Stimulated activated CD8-positive, alpha-beta memory T cell treated with anti-CD3 and anti-CD28 coated beads, Interleukin-4, amount 100 ng/mL, for 4 hours (primary cell): ENCODE measurements at places on chromosomes 16 and 17.
A peak's percentile ranks its signal among the peaks of the same experiment; 100 is the strongest.

DNA sequence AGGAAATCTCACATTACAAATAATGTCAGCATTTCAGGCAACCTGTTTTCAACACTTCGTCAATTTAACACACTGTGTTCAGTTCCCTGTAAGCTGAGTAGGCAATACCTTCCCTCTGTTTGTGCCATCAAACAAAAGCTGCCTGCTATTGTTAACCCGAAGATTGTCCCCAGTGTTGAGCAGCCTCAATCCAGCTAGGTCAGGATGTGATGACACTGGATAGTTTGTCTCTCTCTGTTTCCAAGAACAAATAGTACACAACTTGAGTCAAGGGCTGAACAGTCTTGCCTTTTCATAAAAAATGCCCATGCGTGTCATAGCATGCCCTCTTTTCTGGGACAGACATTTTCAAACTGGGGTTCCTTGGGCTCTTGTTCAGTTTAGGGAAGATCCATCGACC is 36.4 kb downstream of the HSD17B2 start:
- no peak for DNase-seq

DNA sequence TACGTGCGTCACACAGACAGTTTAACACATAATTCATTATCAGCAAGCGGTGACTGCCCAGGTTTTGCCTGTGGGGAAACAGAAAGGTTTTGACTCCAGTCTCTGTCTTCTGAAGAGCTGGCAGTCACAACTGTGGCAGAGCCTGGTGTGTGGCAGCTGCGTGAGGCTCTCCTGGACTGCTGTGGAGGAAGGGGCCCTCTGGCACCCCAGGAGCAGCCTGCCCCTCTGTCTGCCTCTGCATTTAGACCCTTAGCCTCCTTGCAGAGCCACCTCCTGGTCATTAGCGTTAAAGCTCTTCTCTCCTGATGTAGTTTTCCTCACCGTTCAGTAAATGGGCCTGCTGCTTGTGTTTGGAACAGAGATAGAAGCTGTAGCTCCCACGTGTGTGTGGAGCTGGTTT is 10.9 kb downstream of the RAB40C start:
- no peak for DNase-seq

DNA sequence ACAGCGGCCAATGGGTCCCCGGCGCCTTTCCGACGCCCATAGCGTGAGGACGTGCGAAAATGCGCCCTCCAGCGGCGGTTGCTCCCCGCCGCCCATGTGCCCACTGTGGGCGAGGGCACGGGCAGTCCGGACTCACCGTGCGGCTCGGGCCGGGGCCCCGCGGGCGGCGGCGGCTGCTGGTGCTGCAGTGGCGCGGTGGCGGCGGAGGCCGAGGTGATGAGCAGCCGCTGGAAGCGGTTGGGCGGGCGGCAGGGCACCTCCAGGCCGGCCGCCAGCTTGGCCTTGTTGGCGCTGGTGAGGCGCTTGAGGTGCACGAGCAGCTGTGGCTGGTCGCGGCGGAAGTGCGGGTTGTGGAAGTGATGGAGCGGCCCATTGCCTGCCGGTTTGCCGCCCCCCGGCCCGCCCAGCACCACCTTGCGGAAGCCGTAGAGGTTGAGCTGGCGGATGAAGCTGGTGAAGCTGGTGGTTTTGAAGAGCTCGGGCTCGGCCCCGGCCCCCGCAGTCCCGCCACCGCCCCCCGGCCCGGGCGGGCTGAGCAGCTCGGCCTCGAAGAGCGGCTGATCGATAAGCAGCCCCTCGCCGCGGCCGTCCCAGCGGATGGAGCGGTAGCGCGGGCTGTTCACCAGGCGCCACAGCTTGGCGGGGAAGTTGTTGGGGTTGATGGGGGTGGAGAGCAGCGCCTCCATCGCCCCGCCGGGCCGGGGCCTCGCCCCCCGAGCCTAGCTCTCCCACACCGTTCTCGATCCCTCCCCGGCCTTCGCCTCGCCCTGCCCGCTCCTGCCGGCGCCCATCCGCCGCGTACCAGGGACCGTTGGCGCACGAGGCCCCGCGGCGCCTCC is at the start of gene HSF5:
TSS of gene HSF5 (minus strand) at position 820 of the 839 bp plus-strand sequence. CDS start at position 686, 134 bp downstream.
- peak; percentile 58 for DNase-seq

GRCh38 chr16:88484505-88485365 is 31.7 kb downstream of the ZFPM1 start:
- no peak for DNase-seq

DNA sequence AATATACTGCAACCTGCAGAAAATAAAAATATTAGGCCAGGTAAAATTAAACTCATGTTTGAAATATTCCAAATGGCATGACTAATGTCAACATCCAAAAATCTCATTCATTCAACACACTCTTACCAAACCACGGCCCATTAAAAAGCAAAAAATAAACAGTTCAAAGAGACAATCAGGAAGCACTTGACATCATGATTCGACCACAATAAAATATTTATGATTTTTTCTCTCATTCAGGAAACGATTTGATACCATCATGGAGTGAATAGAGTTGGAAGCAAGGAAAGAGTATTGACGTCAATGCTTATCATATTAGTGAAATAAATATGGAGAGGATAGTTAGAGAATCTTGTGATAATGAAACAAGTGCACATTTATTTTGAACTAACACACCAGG is 354.1 kb downstream of the KCNJ2 start:
- no peak for DNase-seq

DNA sequence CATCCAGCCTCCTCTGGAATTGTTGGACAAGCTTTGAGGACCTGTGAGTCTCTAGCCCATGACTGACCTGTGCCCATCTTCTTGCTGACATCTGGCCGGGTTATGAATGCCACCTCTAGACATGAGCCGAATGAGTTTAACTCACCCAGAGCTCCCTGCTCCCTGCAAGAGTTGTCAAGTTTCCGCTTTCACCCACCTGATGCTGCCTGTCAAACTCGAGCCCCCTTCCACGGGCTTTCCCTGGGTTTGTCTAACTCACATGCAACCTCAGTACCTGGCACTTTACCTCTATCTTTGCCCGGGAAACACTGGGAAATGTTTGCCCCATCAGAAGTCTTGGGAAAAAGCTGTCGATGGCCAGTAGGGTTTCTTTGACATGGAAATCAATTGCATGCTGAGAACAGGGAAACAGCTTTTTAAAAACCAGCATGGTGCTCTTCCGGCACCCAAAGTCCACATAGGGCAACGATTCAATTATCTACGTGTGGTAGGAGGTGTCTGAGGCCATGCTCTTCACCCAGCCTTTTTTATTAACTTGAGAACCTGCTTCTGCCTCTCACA is 33.8 kb upstream of the DNAH17 start:
- DNase-seq, result no peak
